Uterus (tissue), 4 donors: ENCODE measurements at places on chromosomes 1 and 21. TPM values are rescaled to one million over a fixed set of nuclear protein-coding genes. Genes with fewer than 3 reads are reported as not detected.

- H3K27me3 ChIP-seq, result no peaks in the 10 kb centered on the region
- H3K4me3 ChIP-seq, result no peak overlapping the region
- H3K27ac ChIP-seq, result no peak overlapping the region
- H3K4me1 ChIP-seq, result no peaks in the 10 kb centered on the region
- no peak for DNase-seq
These were observed 61.0 kb upstream of the SLC44A3 start for GRCh38 chr1:94759188-94759587.

GRCh38 chr21:38258521-38259485 is 2.0 kb downstream of the KCNJ15 start:
- no peaks in the 10 kb centered on the region for H3K36me3 ChIP-seq
- no peak overlapping the region for H3K4me3 ChIP-seq
- H3K27ac ChIP-seq, result no peak overlapping the region
- H3K4me1 ChIP-seq, result no peaks in the 10 kb centered on the region
- H3K27me3 ChIP-seq, result no peaks in the 10 kb centered on the region

DNA sequence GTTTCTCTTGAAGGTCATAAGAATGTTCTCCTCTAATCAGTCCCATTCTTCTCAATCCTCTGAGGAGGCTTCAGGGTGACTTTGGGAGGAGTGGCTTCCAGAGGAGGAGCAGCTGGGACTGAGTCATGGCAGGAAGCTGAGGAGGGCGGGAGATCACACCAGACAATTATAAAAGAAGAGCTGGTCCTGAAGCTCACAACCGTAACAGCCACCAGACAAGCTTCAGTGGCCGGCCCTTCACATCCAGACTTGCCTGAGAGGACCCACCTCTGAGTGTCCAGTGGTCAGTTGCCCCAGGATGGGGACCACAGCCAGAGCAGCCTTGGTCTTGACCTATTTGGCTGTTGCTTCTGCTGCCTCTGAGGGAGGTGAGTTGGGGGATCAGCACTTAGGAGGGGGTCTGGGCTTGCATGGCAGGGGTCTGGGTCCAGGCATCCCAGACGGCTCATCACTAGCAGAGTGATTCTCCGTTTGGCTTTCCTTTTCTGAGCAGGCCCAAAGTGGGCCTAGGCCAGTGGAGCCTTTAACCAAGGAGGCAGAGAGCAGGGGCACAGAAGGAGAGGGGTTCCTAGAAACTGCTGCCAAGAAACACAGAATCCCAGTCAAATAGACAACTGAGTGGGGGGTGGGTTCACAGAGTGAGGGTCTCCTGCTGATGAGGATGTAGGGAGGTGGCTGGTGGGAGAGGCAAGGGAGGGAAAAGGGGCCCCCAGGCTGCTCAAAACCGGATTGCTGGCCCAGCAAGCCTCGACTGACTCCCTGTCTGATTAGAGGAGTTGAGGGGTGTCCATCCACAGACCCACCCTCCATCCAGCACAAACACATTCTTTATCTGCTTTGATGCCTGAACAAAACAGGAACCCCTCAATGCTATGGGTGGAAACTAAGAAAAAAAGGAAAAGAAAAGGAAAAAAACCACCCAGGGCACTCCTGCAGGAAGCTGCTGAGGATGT is at the start of gene ECM1:
TSS of gene ECM1 (plus strand) at position 198 of the 953 bp plus-strand sequence. CDS start at position 299, 101 bp downstream.
- peak within 1 kb of the TSS; percentile 73 for H3K27ac ChIP-seq
- peak; percentile 61 for DNase-seq
- no peaks in the 10 kb centered on the region for H3K4me1 ChIP-seq
- H3K36me3 ChIP-seq, result no peaks in the 10 kb centered on the region
- H3K27me3 ChIP-seq, result no peaks in the 10 kb centered on the region

DNA sequence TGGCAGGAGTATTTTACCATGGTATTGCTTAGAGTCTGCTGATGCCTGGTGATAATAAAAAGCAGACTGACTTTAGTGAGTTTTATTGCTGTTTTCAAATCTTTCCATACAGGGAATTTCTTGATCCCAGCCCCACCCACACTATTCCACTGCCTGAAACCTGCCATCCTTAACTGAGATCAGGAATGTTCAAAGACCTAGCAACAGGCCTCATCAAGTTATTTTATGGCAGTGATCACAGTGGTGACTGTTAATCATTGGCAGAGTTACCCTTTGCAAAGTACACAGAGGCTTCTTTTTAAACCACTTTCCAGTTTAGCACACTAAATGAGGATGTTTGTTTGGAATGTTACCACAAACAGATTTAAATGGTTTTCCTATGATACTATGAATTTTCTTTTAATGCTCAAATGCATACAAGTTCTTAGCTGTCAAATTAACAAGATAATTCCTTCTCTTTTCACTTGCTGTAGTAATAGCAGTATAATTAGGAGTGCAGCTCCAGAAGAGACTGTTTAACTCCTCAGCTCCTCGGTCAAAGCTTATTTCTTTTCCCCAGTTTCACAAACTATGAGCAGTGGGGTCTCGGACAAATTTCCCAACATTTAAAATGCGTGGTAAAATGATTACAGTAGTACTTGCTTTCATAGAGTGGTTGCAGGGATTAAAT is 69.9 kb upstream of the USP25 start:
- H3K36me3 ChIP-seq, result no peaks in the 10 kb centered on the region
- no peaks in the 10 kb centered on the region for H3K27me3 ChIP-seq
- no peak overlapping the region for H3K4me3 ChIP-seq
- peak; percentile 17 for DNase-seq
- H3K27ac ChIP-seq, result peak overlapping the region; percentile 48
- no peaks in the 10 kb centered on the region for H3K4me1 ChIP-seq

The ERG gene
- total RNA-seq, result 42.8 TPM
